ENCODE measurements at places on chromosomes 5 and 9.

- peak; percentile 67 for DNase-seq
Measured at GRCh38 chr5:135222171-135222681, 176.8 kb downstream of the MACROH2A1 start.

GRCh38 chr9:98964911-98965336, 21.2 kb downstream of the COL15A1 start:
- DNase-seq: no peak

DNA sequence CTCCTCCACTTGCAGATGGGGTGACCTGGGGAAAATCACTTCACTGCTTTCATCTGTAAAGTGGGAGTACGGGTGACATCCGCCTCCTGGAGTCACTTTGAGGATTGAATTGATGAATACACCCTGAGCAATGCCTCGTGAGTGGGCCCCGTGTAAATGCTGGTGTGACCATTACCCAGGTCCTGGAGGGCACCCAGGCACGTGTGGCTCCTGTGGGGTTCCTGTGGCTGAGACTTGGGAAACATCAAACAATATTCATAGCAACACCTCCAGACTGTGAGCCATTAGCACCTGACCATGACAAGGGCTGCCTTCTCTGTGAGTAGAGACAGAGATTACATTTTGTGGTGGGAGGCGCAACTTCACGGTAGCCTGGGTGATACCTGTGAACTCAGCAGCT, 11.4 kb downstream of the MRPL36 start:
- DNase-seq: no peak

- peak; percentile 77 for DNase-seq
Measured at GRCh38 chr9:109101810-109102209, 17.9 kb downstream of the TMEM245 start.
